ENCODE measurements at places on chromosomes 11 and 22. TPM values are rescaled to one million over a fixed set of nuclear protein-coding genes. Genes with fewer than 3 reads are reported as not detected.

The OR4D5 gene
- 0.19 TPM for total RNA-seq

DNA sequence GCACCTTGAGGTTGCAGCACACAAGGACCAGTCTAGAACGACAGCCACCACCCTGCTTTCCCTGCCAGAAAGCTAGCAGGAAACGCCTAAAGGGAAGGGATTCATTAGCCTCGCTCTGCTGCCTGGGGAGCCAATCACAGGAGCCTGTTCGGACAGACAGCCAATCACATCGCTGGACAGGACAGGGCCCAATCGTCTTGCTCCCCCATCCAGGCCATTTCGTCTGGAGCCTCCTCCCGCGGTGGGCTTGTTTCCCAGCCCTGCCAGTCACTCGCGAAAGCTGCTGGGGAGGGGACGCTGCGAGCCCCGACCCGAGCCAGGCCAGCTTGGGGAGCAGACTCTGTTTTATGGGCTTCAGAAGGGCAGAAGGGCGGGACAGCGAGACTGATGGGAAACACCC, 79.8 kb upstream of the NCAM1 start:
- no peaks in the 10 kb centered on the region for H3K36me3 ChIP-seq
- DNase-seq = no peak

DNA sequence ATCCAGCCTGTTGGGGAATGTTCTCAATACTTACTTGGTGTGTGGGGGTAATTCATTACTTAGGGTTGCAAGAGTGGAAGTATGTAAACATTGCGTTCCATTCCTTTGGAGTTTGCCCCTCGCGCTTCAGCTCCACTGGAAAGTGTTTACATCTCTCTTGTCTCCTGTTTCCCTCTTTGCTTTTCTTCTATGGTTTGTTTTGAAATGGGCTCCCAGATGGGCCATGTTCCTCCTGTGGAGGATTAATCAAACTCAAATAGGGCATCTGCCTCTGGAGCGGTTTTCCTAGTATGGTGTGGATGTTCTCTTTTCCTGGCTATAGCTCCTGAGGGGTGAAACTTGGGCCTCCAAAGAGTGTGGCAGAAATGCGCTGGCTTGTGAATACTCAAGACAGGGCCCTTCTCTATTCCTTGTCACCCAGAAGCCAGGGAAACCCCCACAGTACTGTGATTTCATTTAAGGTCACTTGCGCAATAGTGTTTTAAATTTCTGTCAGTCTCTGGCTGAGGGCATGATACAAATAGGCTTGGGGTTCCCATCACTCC, 51.9 kb downstream of the CD44 start:
- H3K27me3 ChIP-seq = no peaks in the 10 kb centered on the region
- H3K27ac ChIP-seq = no peak overlapping the region
- no peaks in the 10 kb centered on the region for H3K36me3 ChIP-seq
- no peak overlapping the region for H3K4me3 ChIP-seq
- DNase-seq = no peak

The FAM111B gene
- total RNA-seq = 2.6 TPM

DNA sequence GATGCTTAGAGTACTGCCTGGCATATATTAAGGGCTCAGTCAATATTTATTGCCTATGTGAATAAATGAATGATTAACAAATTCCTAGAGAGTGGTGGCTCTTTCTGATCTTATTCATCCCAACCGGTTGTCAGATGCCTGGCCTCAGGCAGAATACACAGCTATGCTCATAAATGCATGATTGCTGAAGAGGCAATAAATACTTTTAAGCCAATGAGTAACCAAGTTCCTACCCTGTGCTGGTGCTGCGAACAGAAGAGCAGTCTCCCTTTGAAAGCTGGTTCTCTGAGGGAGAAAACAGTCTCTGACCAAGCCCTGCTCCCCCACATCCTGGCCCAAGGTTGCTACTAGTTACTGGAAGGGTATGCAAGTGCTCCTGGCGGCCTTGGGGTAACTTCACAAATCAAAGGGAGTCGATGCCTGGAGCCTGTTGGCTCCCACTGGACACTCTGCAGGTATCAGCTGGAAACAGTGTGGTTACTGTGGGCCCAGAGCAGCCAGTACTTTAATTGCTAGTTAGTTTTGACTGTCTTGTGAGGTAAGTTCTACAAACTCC, 2.8 kb downstream of the USH1C start:
- H3K4me3 ChIP-seq = no peak overlapping the region
- H3K27ac ChIP-seq = no peak overlapping the region
- H3K4me1 ChIP-seq = no peaks in the 10 kb centered on the region

The DEFB131B gene
- total RNA-seq = not detected

DNA sequence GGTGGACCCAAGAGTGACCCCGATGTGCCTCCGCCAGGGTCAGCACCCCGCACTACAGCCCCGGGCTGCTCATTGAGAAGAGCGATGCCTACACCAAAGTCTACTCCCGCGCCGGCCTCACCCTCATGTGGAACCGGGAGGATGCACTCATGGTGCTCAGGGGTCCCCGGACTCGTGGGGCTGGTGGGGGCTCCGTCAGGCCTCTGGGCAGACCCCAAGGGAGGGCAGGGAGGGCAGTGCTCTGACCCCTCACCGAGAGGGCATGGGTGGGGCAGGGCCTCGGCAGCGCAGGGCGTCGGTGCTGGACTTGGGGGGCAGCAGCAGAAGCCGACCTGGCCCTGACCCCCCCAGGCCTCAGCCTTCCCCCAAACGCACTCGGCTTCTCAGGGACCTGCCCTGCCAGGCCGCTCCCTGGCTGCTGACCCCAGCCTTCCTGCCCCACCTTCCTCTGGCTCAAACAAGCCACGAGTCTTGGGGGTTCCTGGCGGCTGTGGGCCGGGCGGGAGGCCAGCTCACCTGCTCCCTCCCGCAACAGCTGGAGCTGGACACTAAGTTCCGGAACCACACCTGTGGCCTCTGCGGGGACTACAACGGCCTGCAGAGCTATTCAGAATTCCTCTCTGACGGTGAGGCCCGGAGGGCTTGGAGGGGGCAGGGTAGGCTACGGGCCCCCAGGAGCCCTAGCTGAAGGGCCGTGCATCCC, 2.9 kb downstream of the MUC2 start:
- peaks cover 3% of the 10 kb centered on the region for H3K4me1 ChIP-seq
- no peak for DNase-seq
- H3K27ac ChIP-seq = no peak overlapping the region
- no peaks in the 10 kb centered on the region for H3K36me3 ChIP-seq
- no peak overlapping the region for H3K4me3 ChIP-seq
- H3K27me3 ChIP-seq = no peaks in the 10 kb centered on the region

The MS4A12 gene
- not detected for total RNA-seq

- no peak for DNase-seq
- no peak overlapping the region for H3K4me3 ChIP-seq
- peaks cover 8% of the 10 kb centered on the region for H3K4me1 ChIP-seq
- peak overlapping the region; percentile 55 for H3K27ac ChIP-seq
- H3K27me3 ChIP-seq = no peaks in the 10 kb centered on the region
Observed at GRCh38 chr22:38260761-38261681, 11.8 kb downstream of the TMEM184B start.

The HEPHL1 gene
- total RNA-seq = not detected

DNA sequence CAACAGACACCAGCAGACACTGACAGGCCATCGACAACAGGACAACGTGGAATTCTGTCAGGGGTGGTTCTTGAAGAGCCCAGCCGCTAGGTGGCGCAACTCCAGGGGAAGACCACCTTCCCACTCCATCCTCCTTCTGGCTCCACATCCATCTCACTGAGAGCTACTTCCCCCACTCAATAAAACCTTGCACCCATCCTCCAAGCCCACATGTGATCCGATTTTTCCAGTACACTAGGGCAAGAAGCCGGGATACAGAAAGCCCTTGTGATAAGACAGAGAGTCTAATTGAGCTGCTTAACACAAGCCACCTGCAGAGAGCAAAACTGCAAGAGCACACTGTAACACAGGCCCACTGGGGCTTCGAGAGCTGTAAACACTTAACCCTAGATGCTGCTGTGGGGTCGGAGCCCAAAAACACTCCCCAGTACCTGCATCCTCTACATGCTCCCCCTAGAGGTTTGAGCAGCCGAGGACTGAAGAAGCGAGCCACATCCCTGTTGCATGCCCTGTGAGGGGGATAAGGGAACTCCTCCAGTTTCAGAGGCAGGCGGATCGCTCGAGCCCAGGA, 11.5 kb upstream of the RAB39A start:
- no peak overlapping the region for H3K27ac ChIP-seq
- H3K4me3 ChIP-seq = no peak overlapping the region
- no peaks in the 10 kb centered on the region for H3K27me3 ChIP-seq
- peak; percentile 51 for DNase-seq
- no peaks in the 10 kb centered on the region for H3K4me1 ChIP-seq
- H3K36me3 ChIP-seq = no peaks in the 10 kb centered on the region

GRCh38 chr11:47941907-47942558, 38.3 kb upstream of the PTPRJ start:
- peak; percentile 50 for DNase-seq
- no peaks in the 10 kb centered on the region for H3K27me3 ChIP-seq
- H3K36me3 ChIP-seq = no peaks in the 10 kb centered on the region
- H3K4me1 ChIP-seq = peaks cover 31% of the 10 kb centered on the region
- H3K4me3 ChIP-seq = no peak overlapping the region

DNA sequence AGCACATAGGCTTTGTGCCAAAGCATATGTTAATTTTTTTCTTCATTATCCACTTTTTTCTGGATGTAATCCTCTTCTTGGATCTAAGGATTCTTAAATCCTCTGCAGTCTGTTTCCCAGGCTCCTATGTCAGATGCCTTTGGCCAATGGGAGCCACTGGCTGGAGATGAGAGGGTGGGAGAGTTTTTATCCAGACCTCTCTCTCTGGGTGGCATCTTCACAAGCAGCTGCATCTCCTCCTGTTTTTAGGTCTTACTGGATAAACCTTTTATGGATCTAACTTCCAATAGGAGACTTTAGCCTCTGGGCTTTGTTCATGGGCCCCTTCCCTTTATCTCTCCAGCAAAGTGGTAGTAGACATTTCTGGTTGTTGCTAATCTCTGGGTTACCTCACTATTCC, 22.4 kb upstream of the MPPED2 start:
- no peak overlapping the region for H3K4me3 ChIP-seq
- H3K27me3 ChIP-seq = no peaks in the 10 kb centered on the region
- H3K27ac ChIP-seq = no peak overlapping the region
- H3K4me1 ChIP-seq = no peaks in the 10 kb centered on the region
- no peak for DNase-seq

DNA sequence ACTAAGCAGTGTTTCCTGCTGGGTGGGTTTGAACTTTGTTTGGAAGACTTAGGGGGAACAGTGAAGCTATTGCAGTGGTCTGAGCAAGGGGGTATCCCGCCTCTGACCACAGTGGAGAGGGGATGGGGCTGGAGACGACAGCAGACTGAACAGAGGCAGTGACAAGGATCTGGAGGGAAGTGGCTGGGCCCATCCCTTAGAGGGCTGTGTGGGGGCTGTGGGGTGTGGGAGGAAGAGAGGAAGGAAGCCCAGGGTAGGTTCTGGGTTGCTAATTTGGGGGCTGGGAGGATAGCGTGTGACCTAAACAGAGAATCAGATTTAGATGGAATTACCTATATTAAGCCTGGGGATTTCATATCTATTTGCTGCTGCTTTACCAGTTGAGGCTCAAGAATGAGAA, 70.7 kb downstream of the BMAL1 start:
- H3K27ac ChIP-seq = no peak overlapping the region
- H3K4me3 ChIP-seq = no peak overlapping the region
- peaks cover 6% of the 10 kb centered on the region for H3K36me3 ChIP-seq
- no peaks in the 10 kb centered on the region for H3K27me3 ChIP-seq
- DNase-seq = no peak

DNA sequence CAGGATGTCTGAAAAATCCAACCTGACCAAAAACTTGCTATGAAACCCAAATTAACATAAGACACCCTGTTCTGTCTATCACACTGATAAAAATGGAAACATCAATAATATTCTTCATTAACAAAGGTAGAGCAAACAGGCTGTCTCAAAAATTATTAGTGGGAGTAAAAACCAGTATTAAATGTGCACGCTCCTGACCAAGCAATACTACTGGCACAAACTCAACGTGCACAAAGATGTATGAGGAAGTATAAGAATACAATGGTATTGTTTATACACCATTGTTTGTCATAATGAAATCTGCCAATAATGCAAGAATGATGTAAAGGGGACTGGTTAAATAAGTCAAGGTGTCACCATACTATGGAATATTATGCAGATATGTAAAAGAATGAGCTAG, 288.5 kb downstream of the MN1 start:
- no peak overlapping the region for H3K27ac ChIP-seq
- H3K36me3 ChIP-seq = no peaks in the 10 kb centered on the region
- no peak for DNase-seq
- H3K4me1 ChIP-seq = no peaks in the 10 kb centered on the region
- no peaks in the 10 kb centered on the region for H3K27me3 ChIP-seq

GRCh38 chr22:25536589-25536988, 27.9 kb upstream of the GRK3 start:
- no peaks in the 10 kb centered on the region for H3K4me1 ChIP-seq
- no peak for DNase-seq
- H3K27ac ChIP-seq = no peak overlapping the region
- H3K27me3 ChIP-seq = no peaks in the 10 kb centered on the region

The INS gene
- total RNA-seq = not detected

The TIMP3 gene
- 44.0 TPM for total RNA-seq

- no peak overlapping the region for H3K27ac ChIP-seq
- H3K4me3 ChIP-seq = no peak overlapping the region
- H3K36me3 ChIP-seq = no peaks in the 10 kb centered on the region
- H3K4me1 ChIP-seq = no peaks in the 10 kb centered on the region
- no peak for DNase-seq
Observed at GRCh38 chr22:45889093-45889538, 87.8 kb downstream of the WNT7B start.

The EXPH5 gene
- 0.47 TPM for total RNA-seq

DNA sequence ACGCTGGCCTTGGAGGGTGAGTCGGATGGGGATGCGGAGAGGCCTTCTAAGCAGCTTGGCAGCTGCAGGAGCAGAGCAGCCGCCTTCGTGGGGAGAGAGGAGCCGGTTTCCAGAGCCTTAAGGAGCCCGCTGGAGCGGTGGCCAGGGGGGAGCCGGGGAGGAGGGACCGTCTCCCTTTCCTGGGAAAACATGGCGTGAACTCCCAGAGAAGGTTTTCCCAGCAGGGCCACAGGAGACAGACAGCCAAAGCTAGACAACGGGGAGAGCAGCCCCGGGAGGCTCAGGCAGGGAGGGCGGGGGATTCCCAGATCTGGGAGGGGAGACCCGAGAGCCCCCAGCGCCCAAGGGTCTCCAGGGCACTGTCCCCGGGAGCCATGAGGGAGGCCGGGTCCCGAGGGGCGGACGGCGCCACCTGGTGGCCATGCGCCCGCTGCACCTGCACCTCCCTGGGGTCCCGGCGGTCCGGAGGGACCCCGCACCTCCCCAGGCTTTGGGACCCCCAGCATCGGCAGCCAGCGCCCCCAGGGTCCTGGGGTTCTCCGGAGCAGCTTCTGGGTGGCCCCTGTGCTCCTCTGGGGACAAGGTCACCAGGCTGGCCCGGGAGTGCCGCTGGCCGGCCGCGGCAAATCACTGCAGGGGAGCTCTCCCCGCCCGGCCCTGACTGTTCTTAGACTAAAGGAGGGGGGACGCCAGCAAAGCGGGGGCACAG, 2.4 kb upstream of the SYT8 start:
- H3K27ac ChIP-seq = no peak overlapping the region
- peak; percentile 77 for DNase-seq
- H3K27me3 ChIP-seq = no peaks in the 10 kb centered on the region
- H3K4me1 ChIP-seq = peaks cover 5% of the 10 kb centered on the region
- H3K36me3 ChIP-seq = no peaks in the 10 kb centered on the region

- H3K27me3 ChIP-seq = no peaks in the 10 kb centered on the region
- DNase-seq = no peak
- no peaks in the 10 kb centered on the region for H3K4me1 ChIP-seq
- no peak overlapping the region for H3K4me3 ChIP-seq
- H3K36me3 ChIP-seq = no peaks in the 10 kb centered on the region
Observed at GRCh38 chr11:117696540-117696939, 100.5 kb downstream of the DSCAML1 start.

GRCh38 chr11:110072930-110073329, 20.3 kb upstream of the ZC3H12C start:
- no peaks in the 10 kb centered on the region for H3K4me1 ChIP-seq
- no peak for DNase-seq
- H3K36me3 ChIP-seq = no peaks in the 10 kb centered on the region
- H3K27ac ChIP-seq = no peak overlapping the region
- no peak overlapping the region for H3K4me3 ChIP-seq
- H3K27me3 ChIP-seq = no peaks in the 10 kb centered on the region
